ENCODE measurements at places on chromosomes 2 and 18.

- no peak for DNase-seq
These were observed 228.6 kb upstream of the EPAS1 start for GRCh38 chr2:46068636-46069035.

- no peak for DNase-seq
These were observed 58.3 kb upstream of the PXDN start for GRCh38 chr2:1802469-1803216.

DNA sequence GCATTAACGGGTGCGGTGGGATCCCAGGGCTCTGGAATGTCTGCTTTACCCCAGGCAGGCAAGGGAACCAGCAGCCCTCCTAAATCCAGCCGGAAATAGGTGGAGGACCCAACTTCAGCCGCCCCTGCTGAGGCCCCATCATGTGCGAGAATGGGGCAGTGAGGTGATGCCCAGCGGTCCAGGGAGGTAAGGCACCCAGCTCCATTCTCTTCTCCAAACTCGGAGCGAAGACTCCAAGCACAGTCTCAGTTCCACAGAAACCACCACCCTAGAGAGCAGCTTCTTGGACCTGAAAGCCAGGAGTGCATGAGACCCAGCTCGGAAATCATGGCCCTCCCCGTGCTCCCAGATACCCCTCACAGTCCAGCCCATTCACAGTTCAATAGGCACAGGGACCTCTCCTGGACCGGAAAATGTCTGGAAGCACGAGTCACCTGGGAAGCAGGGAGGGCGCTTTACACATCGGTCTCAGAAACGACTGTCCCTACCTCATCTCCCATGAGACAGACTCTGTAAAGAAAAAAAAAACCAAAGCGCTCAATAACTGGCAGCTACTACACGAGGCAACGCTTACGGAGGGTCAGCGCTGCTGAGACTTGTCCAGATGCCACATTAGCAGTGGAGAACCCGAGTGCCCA is 2.0 kb downstream of the SDC1 start:
- no peak for DNase-seq

GRCh38 chr2:29497375-29497774 is 382.2 kb downstream of the CLIP4 start:
- DNase-seq = no peak

- DNase-seq = peak; percentile 45
These were observed 320.5 kb upstream of the ZNF521 start for GRCh38 chr18:25672490-25672889.

DNA sequence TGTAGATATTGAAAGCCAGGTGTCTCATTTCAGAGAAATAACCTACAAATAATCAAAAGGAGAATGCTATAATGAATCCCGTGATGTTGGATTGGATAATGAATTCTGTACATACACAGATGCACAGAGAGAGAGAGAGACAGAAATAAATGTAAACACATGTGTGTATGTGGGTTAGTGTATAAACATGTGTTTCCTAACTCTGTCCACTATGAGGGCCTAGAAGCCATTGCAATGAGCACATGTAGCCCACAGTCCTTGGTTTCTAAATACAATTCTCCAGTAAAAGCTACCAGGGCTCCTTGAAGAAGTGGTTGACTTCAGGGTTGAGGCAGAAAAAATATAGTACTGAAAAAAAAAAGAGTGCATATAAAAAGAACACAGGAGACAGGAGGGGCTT is 109.5 kb downstream of the INHBB start:
- no peak for DNase-seq

DNA sequence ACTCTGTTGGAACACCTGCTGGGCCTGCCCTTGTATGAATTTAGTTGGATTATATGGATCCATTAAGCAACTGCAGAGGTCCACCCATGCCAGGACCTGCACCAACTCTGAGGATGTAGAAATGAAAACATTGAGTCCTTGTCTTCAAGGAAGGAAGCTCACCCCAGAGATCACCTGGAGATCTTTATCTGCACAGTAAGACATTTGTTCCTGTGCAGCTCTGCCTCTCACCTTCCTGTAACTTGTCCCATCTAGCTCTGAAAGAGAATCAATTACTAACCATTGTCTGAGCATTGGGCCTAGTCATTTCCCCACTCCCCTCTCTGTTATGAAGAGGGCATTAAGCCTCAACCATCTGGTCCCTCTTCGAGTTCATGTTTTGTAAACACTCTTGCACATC is 105.2 kb upstream of the YWHAQ start:
- peak; percentile 12 for DNase-seq

DNA sequence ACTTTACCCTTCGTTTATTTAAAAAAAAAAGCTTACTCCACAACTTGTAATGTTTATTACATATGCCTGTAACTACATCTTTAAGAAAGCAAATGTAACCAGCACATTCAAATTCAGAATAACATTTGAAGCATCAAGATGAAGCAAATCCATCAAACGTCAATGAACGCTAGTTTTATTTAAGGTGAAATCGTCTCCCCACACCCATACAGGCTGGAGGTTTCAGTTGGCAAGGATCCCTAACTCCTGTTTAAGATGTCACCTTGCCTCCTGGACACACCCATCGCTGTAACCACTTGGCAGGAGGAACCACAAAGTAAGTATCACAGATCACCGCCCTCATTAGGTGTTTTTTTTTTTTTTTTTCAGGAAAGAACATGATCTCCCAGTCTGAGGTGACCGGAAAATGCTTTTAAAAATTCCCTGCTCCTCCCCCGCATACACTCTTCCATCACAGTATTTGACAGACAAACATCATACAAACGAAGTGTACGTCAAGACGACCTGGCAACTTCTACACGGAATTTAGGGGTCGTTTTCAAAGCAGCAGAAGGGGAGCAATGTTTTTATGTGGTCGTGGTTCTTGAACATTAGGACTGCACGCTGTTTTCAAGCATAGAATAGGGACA is 19.7 kb upstream of the STPG4 start:
- DNase-seq = peak; percentile 79

DNA sequence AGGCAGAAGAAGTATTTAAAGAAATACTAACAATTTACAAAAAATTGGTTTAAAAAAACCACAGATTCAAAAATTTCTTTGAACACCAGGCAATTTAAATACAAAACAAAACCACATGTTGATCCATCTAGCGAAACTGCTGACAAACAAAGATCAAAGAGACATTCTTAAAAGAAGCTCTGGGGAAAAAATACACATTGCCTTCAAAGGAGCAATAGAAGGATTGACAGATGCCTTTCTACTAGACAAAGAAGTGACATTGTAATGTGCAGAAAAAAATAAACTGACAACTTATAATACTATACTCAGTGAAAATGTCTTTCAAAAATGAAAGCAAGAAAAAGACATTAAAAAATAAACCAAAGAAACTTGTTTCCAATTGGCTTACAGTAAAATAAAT is 12.6 kb upstream of the EIF2AK3 start:
- DNase-seq = no peak

GRCh38 chr2:216710551-216711301 is 15.4 kb upstream of the IGFBP5 start:
- DNase-seq = no peak

GRCh38 chr18:79485788-79486355 is 90.1 kb downstream of the NFATC1 start:
- no peak for DNase-seq

- peak; percentile 87 for DNase-seq
These were observed at the start of gene FER1L5 for GRCh38 chr2:96642564-96643360. TSS of gene FER1L5 (plus strand) at chr2:96642764. CDS start at chr2:96642837, 73 bp downstream.

- DNase-seq = no peak
These were observed 321.7 kb downstream of the TSN start for GRCh38 chr2:122077114-122077513.

DNA sequence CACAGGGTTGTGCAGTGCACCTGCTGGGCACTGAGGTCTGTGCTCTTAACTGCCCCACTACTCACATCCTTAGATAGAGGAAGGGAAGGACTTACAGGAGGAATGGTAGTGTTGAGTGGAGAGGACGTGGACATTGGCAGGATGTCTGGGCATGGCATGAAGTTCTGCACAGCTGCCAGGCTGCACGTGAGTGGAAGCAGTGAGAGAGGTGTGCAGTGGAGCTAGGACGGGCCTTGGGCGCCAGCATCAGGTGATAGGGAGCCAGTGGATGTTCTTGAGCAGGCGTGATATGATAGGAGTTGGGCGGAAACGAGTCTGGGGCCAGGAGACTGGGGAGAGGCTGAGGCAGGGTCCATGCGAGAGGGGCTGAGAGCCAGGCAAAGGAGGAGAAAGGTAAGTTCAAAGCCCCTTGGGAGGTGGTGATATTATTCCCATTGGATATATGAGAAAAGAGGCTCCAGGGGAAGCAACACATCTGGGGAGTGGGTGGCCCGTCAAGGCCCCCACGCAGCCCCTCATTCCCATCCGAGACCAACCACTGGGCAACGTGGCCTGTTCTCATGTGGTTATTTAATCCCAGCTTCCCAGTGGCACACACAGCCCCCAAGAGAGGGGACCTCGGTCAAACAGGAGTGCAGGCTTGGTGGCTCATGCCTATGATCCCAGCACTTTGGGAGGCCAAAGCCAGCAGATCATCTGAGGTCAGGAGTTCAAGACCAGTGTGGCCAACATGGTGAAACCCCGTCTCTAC is 45.7 kb upstream of the SNED1 start:
- DNase-seq = no peak

DNA sequence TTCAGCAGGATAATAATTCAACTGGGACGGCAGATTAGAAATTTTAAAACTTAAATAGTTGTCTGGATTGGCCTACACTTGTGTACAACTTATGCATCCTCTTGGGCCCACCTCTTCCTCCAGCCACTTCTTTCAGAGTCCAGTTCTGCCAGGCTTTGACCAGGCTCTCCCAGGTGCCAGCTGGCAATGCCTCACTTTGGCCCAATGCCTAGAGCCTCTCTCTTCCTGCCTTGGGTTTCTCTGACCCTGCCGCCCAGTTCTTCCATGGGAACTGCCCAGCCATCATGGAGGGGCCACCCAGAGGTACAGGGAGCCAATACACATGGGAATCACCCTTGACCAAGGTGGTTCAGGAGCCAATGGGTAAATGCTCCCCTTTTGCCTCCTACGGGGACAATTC is 135.5 kb downstream of the IRS1 start:
- peak; percentile 18 for DNase-seq

GRCh38 chr2:236352761-236353593 is 88.8 kb upstream of the ASB18 start:
- peak; percentile 43 for DNase-seq

DNA sequence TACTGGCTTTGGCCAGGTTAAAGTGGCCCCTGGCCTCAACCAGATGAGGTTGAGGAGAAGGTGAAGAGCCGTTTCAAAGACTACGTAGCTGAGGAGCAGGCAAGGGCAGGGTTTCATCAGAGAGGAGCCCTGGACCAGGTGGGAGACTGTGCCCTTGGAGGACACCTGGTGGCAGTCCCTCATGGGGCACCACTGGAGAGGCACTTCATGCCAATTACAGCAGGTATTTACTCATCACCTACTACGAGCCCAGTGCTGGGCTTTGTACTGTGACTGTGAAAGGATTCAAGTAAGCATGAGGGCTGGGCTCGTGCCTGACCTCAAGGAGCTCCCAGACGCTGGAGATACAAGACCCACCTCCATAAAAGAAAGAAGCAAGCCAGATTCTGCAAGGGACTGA is 37.6 kb downstream of the SMAD7 start:
- peak; percentile 64 for DNase-seq

GRCh38 chr18:13531681-13532325 is 194.6 kb downstream of the FAM210A start:
- DNase-seq = no peak

GRCh38 chr18:50611529-50611941 is 51.6 kb downstream of the MAPK4 start:
- DNase-seq = no peak

- DNase-seq = peak; percentile 71
These were observed 32.6 kb upstream of the PPP3R1 start for GRCh38 chr2:68284896-68285295.

DNA sequence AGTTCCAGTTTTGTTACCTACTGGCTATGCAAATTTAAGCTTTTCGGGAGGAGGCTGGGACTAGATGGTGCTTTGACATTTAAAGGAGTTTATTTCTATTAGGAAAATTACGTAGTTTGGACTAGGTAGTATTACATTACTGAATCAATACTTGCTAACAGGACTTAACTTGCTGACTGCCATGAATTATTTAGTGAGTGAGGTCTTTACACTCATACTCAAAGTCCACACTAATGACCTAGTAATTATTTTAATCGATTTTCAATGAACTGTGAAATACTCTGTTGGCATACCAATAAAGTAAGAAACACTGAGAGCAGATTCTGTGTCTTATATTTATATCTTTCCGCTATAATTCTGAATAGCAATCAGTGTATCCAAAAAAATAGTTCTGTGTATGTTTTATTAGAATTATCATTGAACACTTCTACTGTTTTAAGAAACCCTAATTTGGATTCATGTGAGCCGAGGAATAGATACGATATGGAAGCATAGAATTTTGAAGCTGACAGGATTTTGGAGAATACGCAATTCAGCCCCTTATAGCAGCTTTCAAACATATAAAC is 55.0 kb downstream of the CHST9 start:
- DNase-seq = peak; percentile 29

- no peak for DNase-seq
These were observed 108.8 kb downstream of the SPOPL start for GRCh38 chr2:138610201-138610953.

- peak; percentile 81 for DNase-seq
These were observed 256.7 kb upstream of the SETBP1 start for GRCh38 chr18:44423814-44424644.

GRCh38 chr2:181348107-181348837 is 108.9 kb upstream of the ITGA4 start:
- DNase-seq = no peak

DNA sequence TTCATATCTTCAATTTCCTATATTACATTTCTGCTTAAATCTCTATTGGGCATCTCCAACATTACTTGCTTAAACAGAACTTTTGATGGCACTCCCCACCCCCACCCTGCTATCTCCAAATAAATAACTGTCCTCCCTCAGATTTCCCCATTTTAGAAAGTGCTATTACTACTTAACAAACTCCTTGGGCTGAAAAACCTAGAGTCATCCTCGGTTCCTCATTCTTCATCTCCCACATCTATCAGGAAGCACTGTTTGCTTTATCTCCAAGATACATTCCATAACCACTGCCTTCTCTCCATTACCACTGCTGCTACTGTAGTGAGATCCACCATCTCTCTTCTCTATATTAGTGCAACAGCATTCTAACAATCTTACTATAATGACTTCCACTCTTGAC is 150.4 kb upstream of the CYRIA start:
- no peak for DNase-seq

DNA sequence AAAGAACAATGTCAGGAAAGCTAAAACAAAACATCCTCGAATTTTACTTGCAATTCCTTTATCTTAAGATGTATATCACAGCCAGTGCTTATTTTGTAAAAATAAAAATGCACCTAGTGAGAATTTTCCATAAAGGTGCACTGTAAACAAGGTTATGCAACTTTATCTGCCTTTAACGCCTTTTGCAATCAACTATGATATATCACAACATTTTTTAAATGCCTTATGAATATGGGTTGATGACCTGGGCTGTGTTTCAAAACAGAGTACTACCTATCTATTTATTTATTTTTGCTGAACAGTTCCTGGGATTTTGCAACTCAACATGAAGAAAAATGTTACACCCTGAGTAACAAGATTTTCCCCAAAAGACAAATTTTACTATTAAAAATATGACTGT is 869.8 kb downstream of the CPS1 start:
- DNase-seq = no peak

All from NCI-H69 (cell line).